ENCODE measurements at places on chromosomes 4 and X.

- DNase-seq, result peak; percentile 68
Observed at GRCh38 chrX:152635941-152636340, 1.8 kb upstream of the GABRQ start.

DNA sequence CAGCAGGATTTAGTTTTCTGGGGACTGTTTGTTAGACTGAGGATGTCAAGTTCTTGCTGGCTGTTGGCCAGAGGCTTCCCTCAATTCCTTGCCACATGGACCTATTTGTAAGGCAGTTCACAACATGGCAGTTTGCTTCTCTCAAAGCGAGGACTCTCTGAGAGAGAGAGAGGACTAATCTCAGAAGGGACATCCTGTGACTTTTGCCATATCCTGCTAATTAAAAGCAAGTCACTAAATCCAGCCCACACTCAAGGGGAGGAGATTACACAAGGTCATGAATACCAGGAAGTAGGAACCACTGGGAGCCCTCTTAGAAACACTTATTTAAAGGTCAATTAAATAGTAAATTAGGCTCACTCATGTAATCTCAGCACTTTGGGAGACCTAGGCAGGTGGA is 38.2 kb downstream of the PPP1R2C start:
- peak; percentile 26 for DNase-seq

- DNase-seq, result no peak
Observed at GRCh38 chrX:112164420-112164819, 81.8 kb upstream of the TRPC5 start.

GRCh38 chr4:123640824-123641223 is 244.2 kb downstream of the SPRY1 start:
- no peak for DNase-seq

DNA sequence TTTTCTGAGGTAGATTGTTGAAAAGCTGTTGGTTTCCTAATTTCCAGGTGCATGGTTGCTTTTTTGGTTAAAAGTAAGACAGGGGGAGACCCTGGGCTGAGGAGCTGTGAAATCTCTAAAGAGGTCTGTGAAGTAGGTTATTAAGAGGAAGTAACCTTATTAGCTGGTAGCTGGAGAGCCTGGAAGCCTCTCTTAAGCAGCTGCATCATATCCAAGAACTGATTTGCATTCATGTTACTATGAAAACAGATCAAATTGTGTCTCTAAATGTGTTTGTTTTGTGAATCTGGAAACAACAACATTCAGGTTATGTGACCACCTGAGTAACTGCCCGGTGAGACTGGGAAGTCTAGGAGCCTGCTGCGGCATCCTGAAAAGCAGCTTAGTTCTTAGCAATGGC is 54.1 kb downstream of the ARHGAP10 start:
- no peak for DNase-seq

DNA sequence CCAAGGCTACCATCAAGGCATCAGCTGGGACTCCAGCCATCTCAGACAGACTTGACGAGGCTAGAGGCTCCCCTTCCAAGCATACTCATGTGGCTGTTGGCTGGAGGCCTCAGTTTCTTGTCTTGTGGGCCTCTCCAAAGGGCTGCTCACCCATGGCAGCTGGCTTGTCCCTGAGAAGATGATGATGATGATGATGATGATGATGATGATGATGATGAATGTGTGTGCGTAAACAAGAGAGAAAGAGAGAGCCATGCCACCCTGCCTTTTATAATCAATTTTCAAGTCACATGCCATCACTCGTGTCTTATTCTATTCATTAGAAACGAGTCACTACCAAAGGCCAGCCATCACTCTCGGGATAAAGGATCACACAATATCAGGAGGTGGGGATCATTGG is 60.5 kb upstream of the ADGRG2 start:
- DNase-seq, result no peak

GRCh38 chrX:72347366-72347765 is 41.7 kb upstream of the CITED1 start:
- DNase-seq, result no peak

DNA sequence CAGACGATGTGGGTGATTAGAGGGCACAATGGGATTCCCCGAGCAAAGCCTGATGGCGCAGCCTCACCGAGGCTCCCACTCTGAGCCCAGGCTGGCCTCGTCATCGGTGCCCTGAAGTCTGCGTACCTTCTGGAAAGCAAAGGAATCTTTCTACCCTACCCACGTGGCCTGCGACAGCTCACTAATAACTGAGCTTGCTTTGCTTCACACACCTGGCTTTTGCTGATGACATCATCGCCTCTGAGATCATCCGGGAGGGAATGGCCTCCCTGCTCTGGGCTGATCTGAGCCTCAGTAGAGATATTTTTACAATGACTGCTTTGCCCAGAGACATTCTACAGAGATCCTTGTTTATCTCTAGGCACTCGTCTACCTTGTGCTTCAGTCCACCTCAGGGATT is 45.4 kb upstream of the PDLIM3 start:
- no peak for DNase-seq

GRCh38 chrX:49202022-49202421 is 2.0 kb upstream of the SYP start:
- DNase-seq, result no peak

GRCh38 chr4:2390146-2390545 is 28.3 kb downstream of the ZFYVE28 start:
- DNase-seq, result no peak

DNA sequence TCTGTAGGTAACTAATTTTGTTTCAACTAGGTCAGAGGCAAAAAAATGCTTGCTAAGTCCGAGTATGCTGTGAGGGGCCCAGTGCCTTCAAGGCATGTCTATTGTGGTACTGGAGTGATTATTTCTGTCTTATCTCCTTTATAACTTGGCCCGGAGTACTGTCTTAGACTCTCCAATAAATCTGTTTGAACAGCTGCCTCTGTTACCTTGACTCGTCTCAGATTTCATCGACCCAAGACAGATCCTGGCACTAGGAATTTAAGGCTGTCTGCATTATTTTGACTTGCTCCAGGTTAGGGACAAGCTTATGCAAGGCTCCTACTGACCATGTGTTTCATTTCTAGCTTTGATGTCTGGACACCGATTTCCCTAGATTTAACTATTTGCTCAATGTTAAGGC is 41.1 kb upstream of the NKAP start:
- DNase-seq, result no peak

- no peak for DNase-seq
Observed at GRCh38 chr4:99028187-99028586, 32.7 kb downstream of the METAP1 start.

GRCh38 chr4:52199574-52200338 is 148.7 kb downstream of the SPATA18 start:
- no peak for DNase-seq

DNA sequence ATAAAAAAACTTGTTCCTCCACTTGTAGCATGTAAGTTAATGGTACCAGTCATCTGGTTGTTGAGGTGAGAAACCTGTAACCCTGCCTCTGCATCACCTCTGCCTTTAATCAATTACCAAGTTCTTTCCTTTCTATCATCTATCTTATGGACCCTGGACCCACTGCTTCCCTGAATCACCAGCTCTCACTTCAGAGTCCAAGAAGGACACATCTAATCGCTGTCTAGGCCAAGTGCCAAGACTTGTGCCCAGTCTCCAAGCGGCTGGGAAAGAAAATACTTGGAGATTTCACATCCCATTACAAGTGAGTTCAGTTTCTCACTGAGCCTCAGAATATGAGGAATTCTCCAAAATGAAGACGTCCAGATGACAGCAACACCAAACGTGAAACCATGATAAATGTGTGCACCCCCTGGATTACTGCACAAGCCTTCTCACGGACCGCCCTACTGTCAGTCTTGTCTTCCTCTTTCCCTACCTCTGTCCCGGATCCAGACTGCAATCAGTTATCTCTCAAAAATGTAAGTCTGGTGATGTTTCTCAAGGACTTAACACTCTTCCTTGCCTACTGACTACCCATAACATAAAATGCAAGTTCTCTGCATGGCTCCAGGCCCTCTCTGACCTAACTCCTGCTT is 10.4 kb downstream of the PALLD start:
- no peak for DNase-seq

DNA sequence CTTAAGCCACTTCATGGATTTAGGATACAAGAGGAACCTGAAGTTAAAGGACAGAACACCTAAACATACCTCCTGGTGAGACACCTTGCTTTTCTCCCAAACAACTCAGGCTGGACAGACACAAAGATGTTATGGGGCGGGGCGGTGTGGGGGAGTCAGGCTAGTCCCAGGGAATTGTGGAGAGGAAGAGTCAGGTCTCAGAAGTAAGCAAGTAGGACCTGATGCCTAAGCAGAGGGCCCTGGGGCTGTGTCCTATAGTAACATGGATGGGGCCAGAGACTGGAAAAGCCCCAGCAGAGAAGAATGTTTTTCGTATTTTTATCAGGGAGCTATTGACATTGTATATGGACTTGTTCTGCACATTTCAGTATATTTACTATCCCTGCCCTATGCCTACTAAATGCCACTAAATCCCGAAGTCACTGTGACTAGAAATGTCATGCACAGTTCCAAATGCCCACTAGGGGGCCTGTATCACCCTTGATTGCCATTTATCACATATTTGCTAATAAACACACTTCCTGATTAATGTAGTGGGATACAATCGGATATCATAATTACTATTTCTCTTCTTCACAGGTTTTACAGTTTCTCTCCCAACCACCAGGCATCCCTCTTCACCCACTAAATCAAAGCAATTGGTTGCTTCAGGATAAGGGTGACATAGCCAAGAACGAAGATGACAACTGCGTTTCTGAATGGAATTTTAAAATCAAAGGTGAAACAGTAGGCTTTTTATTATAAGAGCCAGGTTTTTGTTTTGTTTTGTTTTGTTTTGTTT is 23.8 kb upstream of the ARHGAP10 start:
- peak; percentile 48 for DNase-seq

DNA sequence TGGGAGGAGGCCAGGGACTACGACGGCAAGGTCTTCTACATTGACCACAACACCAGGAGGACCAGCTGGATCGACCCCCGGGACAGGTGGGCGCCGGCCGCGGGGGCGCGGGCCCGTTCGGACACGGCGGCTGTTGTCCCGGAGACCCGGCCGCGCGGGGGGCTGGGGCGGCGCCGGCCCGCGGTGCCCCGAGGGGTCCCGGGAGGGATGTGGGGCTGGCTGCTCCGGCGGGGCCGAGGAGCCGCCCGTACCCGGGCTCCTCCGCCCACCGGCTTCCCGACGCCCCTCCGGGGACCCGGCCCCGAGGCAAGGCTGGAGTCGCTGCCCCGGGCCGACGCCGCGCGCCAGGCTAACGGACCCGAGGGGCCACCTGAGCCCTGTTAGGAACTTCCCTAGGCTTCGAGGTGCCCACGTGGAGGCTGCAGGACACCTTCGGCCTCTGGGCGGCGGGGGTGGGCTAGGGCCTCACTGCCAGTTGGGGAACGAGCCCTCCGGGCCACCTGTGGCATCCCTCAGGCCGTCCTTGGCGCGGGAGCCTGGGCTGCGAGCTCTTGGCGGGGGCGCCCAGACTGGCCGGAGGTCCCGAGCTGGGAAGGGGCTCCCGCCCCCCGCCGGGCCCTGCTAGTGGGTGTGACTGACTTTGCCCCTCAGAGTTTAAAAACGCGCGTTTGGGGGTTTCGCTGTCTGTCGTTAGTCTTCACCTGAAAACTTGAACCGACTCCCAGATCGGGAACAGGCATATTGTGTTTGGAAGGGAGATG is 660 bp downstream of the WWC2 start:
- peak; percentile 60 for DNase-seq

DNA sequence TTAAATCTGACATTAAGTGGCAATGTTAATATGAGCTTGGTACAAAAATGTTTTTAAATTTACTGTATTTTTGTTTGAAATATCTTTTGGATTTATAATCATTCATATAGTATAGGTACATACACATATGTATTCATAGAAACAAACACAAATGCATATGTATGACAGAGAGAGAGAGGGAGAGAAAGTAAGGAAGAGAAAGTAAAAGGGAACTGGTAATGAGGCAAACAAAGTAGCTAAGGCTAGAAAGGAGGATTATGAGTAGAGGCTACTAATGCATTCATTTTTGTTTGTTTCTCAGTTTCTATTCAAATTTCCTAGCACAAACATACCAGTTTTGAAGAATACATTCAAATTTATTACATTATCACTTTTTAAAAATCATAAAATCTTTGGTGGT is 132.4 kb downstream of the GLRA3 start:
- DNase-seq, result no peak

- no peak for DNase-seq
Observed at GRCh38 chr4:119832776-119833175, 204.2 kb upstream of the PDE5A start.

GRCh38 chr4:72031868-72032608 is at the start of gene NPFFR2:
NPFFR2 (plus strand) TSS chr4:72032000; CDS start chr4:72128592, 96,592 bp downstream.
- peak; percentile 53 for DNase-seq

GRCh38 chrX:153966283-153966688 is 5.3 kb downstream of the HCFC1 start:
- DNase-seq, result no peak

DNA sequence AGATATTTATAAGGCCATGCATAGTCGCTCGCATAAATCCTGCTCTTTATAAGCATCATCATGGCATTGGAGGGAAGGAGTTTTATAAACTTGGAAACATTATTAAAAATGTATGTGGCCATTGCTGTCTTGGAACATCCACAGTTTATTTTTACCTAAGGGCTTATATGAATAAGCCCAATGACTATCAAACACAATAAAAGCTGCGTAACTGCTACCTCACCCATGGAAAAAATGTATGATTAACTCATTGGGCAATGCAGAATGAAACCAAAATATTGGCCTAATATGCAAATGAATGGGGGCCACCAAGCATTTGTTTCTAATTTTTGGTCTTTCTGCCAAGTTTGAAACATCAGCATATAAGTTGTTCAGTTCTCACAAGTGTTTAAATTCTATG is 19.1 kb downstream of the GEMIN8 start:
- DNase-seq, result no peak

- DNase-seq, result peak; percentile 85
Observed at GRCh38 chr4:6200011-6200921, at the start of gene JAKMIP1. JAKMIP1 (minus strand) TSS chr4:6200549; CDS start chr4:6112850, 87,699 bp downstream.

- DNase-seq, result no peak
Observed at GRCh38 chrX:17377795-17378194, 2.8 kb downstream of the NHS start.

DNA sequence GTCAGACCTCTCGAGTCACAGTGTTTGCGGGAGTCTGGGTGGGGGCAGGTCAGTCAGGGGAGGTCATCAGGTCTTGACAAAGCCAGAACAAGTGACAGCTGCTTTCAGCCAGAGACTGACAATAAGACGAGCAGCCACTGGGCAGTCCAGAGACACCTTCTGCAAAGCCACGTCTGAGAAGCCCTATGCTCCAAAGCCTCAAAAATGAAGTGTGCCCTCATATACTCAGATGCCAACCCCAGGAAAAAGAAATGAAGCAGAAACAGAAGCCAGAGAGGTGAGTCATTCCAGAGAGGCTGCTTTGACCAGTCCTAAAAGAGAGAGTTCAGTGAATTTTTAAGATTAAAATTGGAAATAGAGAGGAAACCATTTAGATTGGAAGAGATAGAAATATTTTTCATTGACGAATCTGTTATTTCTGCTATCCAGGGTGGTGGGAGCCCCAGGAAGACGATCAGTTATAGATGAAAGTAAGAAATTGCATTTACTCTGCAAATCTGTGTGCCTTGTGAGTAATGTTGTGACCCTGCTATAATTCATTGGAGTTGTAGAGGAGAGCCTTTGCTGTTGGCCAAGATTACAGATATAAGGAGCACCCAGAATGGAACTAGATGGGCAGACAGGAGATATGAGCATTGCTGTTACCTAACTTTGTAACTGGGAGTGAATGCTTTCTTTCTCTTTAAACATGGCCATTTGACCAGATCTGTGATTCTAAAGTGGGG is 77.9 kb downstream of the LRRC66 start:
- DNase-seq, result no peak

GRCh38 chr4:148747721-148748268 is 305.6 kb upstream of the NR3C2 start:
- no peak for DNase-seq
